Stimulated activated CD8-positive, alpha-beta memory T cell treated with anti-CD3 and anti-CD28 coated beads, Interleukin-4, amount 100 ng/mL, for 4 hours (primary cell): ENCODE measurements at places on chromosomes 2 and 18.
A peak's percentile ranks its signal among the peaks of the same experiment; 100 is the strongest.

GRCh38 chr18:1559563-1559962 lies 654.9 kb downstream of the ADCYAP1 start:
- DNase-seq = no peak

DNA sequence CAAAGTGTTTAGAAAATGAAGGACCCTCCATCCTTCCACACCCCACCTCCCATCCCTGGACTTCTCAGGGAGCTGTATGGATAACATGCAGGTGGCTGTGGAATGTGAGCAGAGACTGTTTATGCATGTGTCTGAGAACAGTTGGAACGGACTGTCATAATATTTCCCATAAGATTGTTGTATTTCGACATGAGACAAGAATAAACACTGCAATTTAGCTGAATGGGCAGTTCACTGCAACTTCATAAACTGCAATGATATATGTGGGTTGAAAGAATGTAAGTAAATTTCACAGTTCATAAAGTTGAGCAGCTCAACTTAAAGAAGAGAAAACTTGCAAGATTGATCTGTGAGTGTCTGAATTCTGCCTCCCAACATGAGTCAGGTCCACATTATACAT lies 74.6 kb downstream of the MEP1B start:
- DNase-seq = no peak

- no peak for DNase-seq
Measured at GRCh38 chr2:228283491-228284171, 102.1 kb upstream of the SPHKAP start.

GRCh38 chr18:75777630-75778029 lies 350.1 kb upstream of the SMIM21 start:
- DNase-seq = no peak

DNA sequence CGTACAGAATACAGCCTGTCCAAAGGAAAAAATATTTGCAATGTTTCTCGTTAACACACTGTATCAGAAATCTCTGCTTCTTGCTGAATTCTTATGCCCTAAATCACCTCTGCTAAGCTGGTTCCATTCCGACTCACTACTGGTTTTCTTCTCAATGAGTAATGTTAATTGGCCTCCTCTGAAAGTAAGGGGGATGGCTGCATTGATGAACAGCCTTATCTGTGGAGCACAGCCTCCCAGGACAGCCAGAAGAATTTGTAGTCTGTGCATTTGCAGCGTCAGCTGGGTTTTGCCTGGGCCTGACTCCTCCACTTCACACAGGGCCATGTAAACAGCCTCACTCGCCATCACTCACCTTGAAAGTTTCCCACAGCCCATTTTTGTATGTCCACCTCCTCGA lies 127.7 kb downstream of the RNF152 start:
- DNase-seq = no peak

DNA sequence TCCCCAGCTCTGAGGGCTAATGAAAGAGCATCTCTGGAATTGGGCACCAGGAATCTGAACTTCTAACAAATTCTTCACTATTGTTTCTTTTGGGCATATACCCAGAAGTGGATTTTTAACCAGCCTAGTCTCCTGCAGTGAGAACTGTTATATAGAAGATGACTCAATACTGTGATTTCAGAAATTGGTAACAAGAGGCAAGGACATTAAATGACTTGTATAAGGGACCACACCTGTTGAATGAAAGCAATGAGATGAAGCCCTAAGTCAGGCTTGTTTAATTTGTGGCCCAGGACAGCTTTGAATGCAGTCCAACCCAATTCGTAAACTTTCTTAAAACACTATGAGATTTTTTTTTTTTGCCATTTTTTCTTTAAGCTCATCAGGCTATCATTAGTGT lies 57.9 kb downstream of the EPC2 start:
- no peak for DNase-seq

GRCh38 chr2:160913323-160913722 lies 246.9 kb upstream of the TANK start:
- DNase-seq = no peak

DNA sequence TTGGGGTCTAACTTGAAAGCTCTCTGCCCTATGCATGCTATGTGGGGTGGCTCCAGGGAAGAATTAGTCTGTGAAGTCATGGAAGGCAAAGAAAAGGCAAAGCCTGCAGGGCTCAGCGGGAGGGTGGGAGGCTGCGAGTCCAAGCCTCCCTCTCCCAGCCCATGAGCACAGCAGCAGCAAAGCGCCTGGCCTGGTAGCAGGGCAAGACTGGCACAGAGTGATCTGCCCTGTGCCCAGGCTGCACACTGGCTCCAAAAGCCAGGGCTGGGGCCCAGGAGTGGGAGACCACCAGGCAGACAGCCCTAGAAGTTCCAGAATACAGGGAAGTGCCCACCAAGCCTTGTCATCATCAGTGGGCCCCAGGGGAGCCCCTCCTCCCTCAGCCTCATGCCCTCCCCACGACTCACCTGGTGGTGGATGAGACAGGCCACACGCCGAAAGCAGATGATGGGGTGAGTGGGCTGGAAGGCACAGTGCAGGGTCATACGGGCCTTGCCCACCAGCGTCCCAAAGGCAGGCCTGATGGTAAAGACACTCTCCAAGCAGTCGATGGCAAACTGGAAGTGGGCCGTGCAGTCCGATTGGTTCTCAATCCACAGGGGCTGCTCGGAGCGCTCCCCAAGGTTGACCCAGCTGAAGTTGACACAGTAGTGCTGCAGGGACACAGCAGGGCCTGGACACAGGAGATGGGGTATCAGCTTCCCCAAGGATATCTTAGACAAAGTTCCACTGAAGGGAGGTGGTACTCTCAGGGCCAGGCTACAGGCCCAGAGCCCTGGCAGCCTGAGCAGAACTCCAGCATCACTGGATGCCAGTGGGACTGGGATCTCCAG lies 12.1 kb downstream of the CFAP65 start:
- no peak for DNase-seq

GRCh38 chr2:43605079-43605655 lies 9.3 kb upstream of the THADA start:
- no peak for DNase-seq

- DNase-seq = peak; percentile 53
Measured at GRCh38 chr2:240851078-240851991, 17.3 kb upstream of the AGXT start.

GRCh38 chr2:223554923-223555322 lies 47.2 kb downstream of the SCG2 start:
- no peak for DNase-seq

DNA sequence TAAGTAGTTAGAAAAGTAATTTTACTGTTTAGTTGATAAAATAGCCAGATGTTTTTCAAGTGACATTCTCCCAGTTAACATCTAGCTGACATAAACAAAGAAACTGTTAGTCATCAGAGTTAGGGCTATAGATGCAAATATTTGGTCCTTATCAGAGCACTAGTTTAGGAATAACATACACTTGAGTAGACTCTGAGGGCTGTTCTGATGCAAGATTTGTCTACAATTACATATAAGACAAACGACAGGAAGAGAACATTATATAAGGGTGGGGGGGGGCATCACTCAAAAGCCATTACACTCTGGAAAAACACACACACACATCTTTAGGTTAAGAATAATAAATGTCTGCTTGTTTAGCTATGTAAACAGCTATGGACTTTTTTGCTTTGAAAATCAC lies 554.4 kb upstream of the LRRTM1 start:
- DNase-seq = no peak

DNA sequence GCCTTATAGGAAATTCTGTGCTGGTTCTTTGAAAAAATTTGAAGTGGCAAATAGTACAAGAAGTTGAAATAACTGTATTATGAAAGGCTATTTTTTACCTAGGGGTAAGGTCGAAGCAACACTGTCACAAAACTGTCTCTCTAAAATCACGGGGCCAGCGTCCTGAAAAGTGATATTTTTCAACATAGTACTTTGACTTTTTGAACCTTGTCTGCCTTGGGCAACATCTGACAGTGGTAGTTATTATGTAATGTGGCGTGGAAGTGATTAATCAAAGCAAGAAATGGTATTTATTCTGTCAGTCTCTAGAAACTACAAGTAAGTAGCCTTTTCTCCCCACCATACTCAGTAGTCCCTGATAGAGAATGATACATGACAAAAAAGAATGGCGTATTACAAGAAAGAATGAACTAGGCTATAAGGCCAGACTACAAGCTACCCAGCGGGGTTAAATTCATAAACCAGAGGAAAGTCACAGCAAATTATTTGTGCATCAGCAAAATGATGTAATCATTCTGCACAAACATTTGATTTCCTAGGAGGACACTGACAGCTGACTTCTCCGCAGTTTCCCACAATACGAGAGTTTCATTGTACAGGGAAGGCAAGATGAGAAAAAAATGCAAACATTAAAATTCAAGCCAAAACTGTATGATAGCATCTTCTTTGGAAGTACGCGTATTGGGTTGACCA lies 9.8 kb downstream of the GEN1 start:
- DNase-seq = no peak

GRCh38 chr2:18814387-18814786 lies 225.0 kb upstream of the NT5C1B start:
- no peak for DNase-seq

GRCh38 chr2:170420961-170421687 lies 243.2 kb downstream of the MYO3B start:
- no peak for DNase-seq
